ENCODE measurements at places on chromosomes 1 and 21.
A peak's percentile ranks its signal among the peaks of the same experiment; 100 is the strongest.

DNA sequence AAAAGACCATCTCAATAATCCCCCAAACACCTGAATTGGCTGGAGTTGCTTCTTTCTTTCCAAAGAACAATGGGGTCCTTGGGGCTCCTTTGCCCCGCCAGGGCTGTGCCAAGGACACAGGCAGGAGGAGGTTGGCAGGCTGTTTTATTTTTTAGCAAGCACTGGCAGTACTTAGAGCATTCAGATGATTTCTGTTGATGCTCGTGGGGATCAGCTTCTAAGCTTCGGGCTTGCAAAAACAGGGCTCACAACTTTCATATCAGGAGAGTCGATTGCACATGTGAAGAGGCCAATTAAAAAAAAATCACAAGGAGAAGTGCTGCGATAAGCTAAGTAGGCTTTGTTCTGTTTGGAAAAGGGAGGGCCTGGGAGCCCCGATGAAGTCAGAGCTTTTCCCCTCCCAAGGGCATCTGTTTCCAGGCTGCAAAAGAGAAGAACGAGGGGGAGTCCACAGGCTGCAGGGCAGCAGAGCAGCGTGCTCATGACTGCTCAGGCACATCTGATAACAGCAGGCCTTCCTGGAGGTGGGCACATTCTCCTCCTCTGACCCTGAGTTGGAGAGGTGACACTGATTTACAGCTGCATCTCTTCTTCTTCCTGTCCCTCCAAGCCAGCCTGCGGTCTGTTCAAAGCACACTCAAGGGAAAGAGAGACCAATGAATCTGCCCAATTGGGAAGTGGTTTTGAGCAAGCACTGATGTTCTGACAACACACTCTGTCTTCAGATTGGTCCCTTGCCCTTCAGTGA lies 27.3 kb upstream of the BCAR3 start:
- DNase-seq: peak; percentile 48

DNA sequence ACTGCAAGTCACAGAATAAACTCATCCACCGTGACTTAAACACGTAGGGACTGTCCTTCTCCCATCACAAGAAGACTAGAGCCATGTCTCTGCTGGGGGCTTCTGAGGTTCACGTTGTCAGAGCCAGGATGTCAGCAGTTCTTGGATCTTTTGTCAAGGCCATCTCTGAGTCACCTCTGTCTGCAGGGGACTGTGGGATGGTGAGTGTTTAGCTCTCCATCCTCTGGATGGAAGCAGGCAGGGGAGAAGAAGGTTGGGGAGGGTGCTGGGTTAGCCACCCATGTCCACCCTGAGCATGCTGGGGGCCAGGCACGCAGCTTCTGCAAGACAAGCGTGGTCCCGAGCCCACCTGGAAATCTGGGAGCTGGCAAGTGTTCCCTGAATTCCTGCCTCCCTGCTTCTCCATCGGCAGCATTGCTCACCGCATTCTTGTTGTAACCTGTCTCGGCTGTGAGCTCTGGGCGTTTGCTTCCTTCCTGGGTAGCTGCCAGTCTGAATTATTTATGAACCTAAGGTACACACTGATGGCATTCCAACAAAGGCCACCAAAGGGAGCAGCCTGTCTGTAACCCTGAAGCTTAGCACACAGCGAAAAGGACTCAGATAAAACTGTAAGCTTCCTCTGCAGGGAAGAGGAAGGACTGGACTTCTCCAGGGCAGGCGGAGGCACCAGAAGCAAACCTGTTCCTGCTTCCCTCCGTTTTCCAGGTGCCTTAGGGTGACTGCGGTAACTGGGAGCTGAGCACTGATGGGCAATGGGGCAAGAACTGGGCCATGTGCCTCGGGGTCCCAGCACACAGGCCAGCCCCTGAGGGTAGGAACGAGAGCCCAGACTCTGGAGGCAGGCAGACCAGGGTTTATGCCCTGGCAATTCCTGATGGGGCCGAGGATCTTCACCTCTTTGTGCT lies 88.6 kb downstream of the RIPK4 start:
- no peak for DNase-seq

DNA sequence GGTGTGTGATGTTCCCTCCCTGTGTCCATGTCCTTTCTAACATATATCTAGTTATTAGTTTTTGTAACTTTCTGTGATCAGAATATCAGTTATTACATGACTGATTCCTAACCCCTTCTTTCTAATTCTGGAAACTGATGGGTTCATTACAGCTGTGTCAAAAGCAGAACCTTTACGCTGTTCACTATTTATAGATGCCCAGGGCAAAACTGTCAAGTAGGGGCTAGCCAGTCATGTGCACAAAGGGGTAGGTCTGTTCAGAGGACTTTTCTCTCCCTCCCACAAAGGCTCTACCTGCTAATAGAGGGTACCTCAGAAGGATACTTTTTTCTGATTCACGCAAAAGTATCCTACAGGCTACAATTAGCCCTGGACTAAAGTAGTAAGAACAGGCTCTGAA lies 79.2 kb downstream of the NRDC start:
- DNase-seq: no peak

GRCh38 chr1:209883341-209883971 lies 54.6 kb upstream of the SYT14 start:
- DNase-seq: no peak

DNA sequence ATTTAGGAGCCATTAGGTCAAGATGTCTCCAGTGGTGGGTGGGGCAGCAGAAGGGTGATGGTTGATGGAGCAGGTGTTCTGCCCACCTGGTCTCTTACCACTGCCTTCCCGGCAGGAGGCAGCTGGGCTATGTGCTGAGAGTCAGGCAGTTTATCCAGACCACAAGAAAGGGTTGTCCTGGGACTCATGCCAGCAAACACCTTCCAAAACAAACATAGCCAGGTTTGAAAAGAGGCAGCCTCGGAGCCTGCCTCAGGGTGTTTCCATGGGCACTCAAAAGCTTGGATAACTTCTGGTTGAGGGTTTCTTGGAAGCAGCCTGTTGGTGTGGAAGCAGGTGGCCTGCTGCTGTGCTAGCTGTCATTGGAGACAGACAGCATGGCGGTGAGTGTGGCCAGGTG lies 187.2 kb downstream of the PCP4 start:
- peak; percentile 97 for DNase-seq

Data from NCI-H187 (cell line).